ENCODE measurements at places on chromosomes 5 and 9.

DNA sequence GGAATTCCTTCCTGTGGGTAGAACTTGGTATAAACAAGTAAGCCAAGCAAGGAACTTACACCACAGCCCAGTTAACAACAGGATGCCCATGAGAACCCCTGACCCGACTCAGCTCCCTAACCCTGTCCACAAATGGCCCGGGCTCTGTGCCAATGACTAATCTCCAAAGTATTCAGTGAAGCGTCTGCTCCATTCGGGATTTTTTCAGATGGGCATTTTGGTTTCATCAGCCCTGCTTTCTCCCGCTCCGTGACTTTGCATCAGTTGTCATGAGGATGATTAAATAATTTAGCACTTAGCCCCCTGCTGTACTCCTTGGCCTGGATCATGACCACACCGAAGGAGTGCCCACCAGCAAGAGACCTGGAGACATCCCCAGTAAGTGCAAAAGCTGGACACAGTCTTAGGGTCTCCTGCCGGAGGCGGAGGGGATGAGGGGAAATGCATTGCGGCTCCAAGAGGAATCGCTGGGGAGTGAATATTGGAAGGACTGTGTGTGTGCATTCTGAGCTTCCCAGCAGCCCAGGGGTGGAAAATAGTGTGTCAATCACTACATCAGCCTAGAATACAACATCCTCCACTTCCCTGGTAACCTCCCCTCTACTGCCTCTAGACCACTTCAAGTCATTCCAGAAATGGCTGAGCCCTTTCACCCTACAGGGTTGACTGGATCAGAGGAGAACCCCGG lies 41.4 kb upstream of the DNAH5 start:
- peak; percentile 73 for DNase-seq

DNA sequence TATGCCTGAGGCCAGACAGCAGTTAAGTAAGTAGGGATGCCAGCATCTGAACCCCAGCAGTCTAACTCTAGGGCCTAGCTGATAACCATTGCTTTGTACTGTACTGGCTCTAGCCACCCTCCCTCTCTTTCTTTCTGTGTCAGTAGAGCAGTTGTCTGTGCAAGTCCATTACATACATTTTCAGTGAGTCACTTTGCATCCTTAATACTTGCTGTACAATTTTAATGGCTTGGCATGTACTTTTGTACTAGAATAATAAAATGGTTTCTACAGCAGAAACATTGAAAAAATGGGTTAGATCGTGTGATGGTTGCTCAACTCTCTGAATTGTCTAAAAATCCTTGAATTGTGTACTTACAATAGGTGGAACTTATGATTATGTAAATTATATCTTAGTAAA lies 1.5 kb upstream of the TTC39B start:
- DNase-seq: no peak

- no peak for DNase-seq
Measured at GRCh38 chr5:151200913-151201595, 22.8 kb downstream of the CCDC69 start.

DNA sequence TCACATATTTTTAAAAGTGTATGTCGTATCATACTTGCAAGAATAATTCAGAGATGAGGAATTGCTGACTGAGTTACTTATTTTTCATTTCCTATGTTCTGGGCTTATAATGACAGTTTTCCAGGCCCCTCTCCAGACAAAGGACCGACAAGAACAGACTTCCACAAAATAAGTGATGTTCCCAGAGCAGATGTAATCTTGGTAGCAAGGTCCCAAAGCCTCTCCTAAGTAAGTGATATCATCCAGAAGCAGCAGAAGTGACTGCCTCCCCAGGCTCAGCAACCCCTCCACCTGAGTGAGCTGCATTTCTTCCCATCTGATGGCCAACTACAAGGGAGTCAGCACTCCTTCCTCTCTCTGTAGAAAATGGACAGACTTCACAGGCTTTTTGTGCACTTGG lies 57.1 kb downstream of the SEMA6A start:
- no peak for DNase-seq

- DNase-seq: no peak
Measured at GRCh38 chr5:2475902-2476301, 275.6 kb downstream of the IRX2 start.

DNA sequence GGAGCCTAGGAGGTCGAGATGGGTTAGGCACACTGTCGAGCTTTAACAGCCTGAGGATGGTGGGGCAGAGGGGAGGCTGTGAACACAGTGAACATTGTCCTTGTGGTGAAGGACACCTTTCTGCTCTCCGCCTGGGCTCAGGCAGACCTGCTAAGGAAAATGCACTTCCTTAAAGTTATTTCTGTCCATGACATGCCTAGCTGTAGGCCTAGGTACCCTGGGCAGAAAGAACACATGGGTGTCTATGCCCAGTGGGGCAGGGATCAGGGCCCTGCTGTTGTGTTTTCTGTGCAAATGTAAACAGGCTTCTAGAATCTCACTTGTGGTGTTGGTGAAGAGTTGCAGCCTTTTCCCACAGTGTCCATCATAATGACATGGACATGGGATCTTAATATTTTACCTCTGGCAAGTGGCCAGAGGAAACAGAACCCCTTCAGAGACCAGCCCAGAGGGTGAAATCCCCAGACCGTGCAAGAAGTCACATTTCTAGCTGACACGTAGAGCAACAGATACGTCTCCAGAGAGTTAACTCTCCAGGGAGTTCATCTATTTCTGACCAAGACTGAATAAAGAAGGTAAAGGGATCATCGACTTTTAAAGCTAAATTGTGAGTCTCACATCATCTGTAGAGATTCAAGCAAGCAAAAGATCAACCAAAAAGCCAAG lies 79.2 kb downstream of the C9orf152 start:
- no peak for DNase-seq

DNA sequence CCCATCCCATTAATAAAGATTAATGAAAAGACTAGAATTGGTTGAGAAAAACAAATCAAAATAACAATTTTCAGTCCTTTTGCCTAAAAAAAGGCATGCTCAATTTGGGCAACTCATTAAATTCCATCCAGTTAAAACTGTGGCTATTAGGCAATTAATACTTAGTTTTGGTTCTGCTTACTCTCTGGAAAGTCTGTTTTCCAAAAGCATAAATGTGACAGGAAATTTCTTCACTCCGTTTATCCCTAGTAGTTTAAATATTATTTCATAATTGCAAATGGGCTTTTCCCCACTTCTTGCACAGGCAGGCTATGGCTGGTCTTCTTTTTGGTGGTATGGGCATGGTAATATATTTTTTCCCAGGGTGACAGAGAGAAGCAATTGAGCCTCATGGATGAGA lies 373.3 kb upstream of the KLF4 start:
- DNase-seq: no peak

DNA sequence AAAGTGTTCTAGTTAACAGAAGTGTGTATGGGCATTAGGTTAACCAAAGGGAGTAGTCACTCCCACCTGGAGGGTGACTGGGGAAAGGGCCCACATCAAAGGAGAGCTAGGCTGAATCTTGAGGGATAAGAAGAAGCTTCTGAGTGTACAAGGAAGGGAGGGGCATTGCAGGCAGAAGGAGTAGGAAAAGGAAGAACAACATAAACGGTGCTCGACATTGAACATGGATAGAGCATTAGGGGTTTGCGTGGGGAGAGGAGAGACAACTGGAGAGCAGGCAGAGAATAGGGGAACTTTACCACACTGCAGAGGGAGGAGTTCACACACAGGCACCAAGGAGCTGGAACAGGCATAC lies 5.3 kb upstream of the GLRX start:
- no peak for DNase-seq

DNA sequence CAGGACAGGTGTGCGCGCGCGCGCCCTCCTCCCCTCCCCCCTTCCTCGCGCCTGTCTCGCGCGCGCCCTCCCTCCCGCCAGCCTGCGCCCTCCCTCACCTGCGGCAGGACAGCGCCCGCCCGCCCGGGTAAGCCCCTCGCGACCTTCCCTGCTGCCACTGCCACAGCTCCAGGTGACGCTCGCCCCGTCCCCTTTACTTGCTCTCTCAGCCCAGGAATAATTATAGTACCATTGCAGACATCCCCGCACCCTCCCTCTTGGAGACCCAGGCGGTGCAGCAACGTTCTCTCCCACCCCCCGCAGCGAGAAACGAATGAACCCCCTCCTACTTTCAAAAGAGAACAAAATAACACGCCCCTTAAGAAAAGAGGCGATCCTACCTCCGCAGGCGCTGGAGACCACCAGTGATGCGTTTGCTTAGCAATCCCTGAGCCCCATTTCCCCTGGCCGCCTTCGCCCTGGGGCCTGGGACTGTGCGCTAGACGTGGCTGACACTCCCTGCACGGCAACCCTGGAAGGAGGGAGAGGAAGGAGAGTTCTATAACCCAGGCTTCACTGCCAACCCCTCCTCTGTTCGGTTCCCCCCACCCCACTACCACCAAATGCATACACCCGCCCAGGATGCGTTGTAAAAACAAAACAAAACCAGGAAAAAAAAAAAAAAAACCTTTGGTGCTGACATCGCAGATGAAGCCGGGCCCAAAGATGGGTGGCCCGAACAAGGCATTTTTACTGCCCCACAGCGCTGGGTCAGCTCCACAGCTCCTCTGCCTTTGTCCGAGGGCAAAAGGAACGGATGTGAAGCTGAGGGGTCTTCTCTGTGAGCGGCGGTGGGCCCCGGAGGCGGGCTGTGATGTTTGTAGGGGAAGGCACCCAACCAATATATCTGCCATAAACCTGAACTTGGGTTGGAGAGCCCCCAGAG lies 5.6 kb upstream of the PURA start:
- no peak for DNase-seq

GRCh38 chr9:134607971-134608370 lies 33.6 kb upstream of the COL5A1 start:
- DNase-seq: no peak

- no peak for DNase-seq
Measured at GRCh38 chr5:57711946-57712345, 229.3 kb upstream of the ACTBL2 start.

GRCh38 chr5:160534125-160534524 lies 112.5 kb downstream of the PTTG1 start:
- no peak for DNase-seq

DNA sequence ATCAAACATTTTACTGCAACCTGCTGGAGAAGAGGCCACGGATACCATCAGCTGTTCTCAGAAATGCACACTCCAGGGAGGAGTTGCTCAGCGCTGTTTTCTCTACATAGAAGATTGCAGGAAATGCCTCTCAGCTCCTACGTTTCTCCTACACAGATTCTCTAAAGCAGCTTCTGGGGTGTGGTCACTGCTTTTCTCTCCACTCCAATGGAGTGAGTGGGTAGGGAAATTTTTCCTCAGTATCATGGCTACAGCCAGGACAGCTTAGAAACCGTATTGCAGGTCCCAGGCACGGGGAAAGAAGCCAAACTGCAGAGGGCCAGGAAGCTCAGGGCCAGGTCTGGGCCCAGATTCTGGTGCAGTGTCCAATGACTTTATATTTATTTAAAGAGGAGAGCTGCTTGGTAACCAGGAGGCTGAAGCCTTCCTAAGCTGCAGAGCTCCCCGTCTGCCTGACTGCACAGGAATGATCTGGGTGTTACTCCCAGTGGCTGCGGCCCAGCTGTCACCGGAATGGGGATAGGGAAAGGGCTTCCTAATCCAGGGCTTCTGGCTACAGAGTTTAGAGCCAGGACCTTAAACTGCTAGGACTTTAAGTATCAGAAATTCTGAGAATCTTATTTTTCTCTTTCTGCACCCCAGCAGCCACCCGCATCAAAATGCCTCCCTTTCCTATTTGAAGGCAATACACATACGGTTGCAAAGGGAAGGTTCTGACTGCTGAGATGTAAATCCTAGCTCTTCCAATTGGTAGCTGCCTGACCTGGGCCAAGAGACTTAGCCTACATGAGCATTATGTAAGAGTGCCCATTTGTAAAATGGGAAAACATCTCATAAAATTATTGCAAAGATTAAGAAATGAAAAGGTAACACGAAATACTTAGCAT lies 1.4 kb upstream of the SPTAN1 start:
- DNase-seq: no peak

DNA sequence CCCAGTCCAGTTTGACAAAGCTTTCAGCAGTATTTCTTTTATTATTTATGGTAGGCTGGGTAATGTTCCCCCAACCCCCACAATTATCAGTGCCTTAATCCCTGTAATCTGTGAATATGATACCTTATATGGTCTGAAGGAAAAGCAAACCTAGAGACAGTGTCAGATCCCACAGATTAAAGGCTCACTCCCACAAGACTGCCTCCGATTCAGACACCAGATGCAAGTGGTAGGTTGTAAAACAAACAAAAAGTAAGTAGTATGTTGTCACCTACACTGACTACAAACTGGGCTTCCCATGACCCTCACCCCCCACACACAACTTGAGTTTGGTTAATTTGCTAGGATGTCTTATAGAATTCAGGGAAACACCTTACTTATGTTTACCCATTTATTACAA lies 201.2 kb downstream of the NSG2 start:
- DNase-seq: no peak

- DNase-seq: no peak
Measured at GRCh38 chr9:95494416-95495371, 22.1 kb downstream of the PTCH1 start.

DNA sequence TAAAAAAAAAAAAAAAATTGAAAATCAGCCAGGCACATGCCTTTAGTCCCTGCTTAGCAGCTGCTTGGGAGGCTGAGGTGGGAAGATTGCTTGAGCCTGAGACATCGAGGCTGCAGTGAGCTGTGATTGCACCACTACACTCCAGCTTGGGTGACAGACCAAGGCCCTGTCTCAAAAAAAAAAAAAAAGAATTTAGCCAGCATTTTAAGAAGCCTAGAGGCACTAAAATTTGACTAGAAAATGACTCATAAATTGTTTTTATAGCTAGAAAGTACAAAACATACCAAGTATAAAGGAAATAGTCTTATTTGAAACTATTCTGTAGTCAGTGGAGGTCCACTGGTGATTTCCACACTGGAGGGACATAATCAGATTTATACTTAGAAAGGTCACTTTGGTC lies 17.5 kb downstream of the LRRC70 start:
- DNase-seq: peak; percentile 36

DNA sequence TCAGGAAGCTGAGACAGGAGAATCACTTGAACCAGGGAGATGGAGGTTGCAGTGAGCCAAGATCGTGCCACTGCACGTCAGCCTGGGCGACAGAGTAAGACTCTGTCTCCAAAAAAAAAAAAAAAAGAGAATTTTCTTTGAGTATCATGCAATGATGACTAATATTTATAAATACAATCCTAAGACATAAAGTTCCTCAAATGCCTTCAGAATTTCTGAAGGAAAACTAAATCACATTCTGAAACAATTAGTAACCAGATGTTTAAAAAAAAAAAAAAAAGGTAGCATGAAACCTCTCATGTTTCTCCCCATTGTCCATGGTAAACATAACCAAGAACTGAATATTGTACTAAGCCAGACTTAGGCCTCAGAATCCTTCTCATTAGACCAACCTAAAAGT lies 23.1 kb downstream of the MLLT3 start:
- peak; percentile 63 for DNase-seq

DNA sequence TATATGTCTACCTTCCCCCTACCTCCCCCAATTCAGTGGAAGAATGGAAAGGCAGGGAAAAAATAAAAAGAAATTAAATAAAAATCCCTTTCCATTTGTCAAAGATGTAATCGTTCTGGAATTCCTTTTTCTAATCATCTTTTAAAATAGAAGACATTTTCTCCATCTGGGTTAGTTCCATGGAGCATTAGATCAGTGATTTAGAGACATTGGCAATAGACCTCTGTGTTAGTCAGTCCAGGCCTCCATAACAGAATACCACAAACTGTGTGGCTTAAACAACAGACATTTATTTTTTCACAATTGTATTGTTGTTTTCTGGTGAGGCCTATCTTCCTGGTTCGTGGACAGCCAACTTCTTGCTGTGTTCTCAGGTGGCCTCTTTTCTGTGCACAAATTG lies 516.6 kb upstream of the DAB2 start:
- DNase-seq: peak; percentile 22

All from GM04503 (cell line).